NCI-H1694 (cell line): ENCODE measurements at places on chromosomes 11 and 22.

- no peak for DNase-seq
These were observed 151.1 kb upstream of the ISX start for GRCh38 chr22:34914846-34915245.

- no peak for DNase-seq
These were observed 3.5 kb downstream of the C11orf21 start for GRCh38 chr11:2298131-2298794.

DNA sequence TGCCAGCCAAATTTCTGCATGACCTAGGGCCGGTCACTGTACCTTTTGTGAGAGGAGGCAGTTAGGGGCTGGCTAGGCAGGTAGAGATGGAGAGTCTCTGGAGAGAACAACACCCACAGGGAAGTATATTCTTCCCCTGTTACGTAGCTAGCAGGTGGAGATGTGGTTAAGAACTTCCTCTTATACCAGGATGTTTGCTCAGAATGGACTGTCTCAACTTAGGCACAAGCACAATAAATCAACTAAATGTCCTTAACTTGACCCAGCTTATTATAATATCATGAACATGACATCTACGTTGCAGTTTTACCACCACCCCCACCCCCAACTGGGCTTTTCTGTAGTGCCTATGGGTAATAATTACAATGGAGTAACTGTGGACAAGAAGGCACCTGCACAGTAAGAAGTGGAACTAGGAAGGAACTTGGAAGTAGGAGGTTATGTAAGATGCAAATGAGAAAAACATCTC lies 60.7 kb upstream of the MPEG1 start:
- DNase-seq: no peak

- no peak for DNase-seq
These were observed 691.6 kb downstream of the NTM start for GRCh38 chr11:132062031-132062430.

DNA sequence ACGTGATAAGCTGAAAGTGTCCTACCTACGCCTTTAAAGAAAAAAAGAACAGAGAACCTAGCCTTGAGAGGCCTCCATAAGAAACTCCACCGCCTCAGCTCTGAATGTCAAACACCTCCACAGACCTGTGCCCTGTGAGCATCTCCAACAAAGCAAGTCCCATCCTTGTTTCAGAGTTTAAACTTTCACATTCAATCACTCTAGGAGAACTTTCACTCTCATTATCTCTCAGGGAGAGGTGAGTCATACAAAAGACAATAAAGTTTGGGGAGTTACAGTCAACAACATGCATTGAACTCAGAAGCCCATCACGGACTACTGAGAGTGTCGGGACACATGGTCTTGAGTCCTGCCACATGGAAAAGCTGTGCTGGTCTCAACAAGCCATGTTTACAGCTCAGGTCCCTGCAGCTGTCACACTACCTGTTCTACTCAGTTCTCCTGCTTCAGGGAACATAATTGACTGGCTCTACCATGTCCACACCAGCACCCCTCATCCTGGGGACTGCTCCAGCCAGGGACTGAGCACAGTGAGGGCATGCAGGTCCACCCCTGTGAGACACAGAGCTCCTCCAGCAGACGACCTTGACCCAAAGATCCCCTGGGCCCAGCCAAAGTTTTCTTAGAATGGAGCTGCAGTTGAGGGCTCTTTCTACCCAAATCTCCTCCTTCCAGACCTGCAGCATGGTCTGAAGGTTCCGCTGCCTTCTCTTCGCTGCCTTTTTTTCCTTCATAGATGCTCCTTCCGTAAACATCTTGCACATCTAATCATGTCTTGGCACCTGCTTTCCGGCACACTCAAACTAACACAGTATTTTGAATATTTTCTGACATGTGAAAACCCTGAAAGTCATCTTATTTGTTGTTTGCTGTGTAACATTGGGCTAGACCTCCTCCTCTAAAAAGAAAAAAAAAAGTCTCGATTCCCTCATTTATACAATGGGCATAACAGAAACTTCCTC lies 114.9 kb downstream of the ETS1 start:
- no peak for DNase-seq

DNA sequence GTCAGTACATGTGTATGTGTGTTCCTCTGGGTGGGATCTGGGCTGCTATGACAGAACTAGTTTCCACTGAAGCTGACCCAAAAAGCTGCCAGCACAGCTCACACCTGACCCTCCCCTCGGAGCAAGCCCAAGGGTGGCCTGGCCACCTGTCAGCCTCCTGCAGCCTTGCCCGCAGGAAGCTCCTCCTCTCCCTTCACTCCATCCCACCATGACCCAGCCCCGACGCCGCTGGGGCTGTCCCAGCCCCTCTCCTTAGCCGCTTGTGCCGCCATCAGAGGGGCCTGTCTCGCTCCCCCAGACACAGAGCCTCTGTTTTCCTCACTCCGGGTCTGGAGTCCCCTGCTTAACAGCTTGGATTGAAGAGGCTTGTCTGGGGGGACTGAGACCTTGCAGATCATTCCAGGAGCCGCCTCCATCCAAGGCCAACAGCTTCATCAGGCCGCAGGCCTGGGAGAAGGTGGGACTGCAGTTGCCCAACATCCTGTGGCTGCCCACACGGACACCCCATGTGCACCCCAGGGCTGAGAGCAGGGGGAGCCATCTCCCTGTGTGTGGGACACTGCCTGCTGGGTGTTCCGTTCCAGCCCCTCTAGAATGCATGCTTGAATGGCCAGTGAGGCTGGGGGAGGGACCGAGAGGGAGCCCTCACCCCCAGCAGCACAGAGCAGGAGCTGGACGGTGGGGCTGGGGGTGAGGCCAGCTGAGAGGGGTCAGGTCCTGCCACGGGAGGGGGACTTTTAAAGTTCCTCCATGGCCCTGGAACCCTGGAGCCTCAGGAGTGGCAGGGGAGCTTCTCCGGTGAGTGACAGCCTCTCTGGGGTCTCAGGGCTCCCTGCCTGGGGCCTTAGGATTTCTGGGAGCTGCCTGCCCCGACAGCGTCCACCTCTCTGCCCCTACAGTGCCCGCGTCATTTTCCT lies 696 bp downstream of the MRGPRF start:
- DNase-seq: no peak

- DNase-seq: no peak
These were observed 23.9 kb downstream of the RTN4R start for GRCh38 chr22:20244250-20244648.

GRCh38 chr22:23166841-23167616 lies 13.3 kb upstream of the BCR start:
- DNase-seq: no peak

DNA sequence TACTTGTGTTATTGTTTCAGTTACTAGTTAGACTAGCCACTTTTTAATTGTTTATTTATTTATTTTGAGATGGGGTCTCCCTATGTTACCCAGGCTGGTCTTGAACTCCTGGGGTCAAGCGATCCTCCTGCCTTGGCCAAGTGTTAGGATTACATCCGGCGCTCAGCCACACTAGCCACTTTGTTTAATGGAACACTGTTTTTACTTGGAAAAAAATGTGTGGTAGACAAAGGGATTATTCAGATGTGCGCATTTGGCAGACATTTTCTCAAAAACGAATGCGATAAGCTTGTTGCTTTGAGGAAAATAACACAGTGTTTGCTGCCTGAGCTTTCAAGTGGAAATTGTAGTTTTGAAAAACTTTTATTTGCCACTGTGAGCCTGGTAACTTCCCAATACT lies 51.0 kb downstream of the CTNND1 start:
- no peak for DNase-seq

GRCh38 chr11:60206616-60207015 lies 23.7 kb upstream of the MS4A6A start:
- DNase-seq: no peak

- no peak for DNase-seq
These were observed 172.9 kb upstream of the DDI1 start for GRCh38 chr11:103863497-103863896.

- no peak for DNase-seq
These were observed 15.5 kb upstream of the OR52K1 start for GRCh38 chr11:4466871-4467442.

GRCh38 chr11:17406082-17406817 lies 17.8 kb upstream of the KCNJ11 start:
- DNase-seq: no peak

DNA sequence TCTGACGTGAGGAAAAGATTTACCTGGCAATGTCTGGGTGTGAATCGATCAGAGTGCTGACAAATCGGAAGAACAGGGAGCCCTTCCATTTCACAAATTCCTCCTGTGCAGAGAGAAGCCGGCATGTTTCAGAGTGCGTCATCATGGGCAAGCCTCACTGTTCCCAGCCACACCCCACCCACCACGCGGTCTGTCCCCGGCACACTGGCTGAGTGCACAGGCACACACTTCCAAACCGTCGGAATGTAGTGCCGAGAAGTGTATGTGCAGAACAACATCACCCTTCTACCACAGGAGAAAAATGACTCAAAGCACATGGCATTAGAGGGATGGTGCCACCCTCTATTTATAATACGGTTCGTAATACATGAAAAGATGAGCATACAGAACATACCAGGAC lies 47.5 kb downstream of the NCAPD3 start:
- no peak for DNase-seq

DNA sequence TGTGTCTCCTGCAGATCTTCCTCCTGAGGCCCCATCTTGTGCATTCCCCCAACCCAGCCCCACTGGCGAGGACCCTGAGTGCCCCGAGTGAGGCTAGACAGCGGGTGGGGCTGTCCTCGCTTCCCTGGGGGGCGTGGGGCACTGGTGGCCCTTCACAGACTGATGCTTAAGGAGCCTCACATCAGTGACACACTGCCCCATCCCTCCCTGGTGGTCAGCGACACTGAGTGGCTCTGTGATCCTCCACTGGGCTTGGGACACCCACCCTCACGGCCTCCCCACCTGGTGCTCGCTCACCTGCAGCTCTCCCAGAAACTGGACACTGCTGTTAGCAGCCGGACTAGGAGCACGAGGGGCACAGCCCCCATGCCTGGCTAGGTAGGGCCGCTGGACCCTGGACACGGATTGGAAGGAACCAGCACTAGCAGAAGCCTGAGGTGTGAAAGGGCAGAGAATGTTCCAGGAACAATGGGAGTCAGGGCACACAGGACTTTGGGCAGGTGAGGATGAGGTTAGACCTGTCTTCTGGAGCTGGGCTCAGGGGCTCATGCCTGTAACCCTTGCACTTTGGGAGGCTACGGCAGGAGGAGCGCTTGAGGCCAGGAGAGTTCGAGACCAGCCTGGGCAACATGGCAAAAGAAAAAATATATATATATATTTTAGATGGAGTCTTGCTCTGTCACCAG lies 23.2 kb upstream of the TXNRD2 start:
- no peak for DNase-seq

- DNase-seq: no peak
These were observed 3.2 kb downstream of the EIF3L start for GRCh38 chr22:37852418-37852817.

GRCh38 chr11:63783925-63784592 lies 15.5 kb upstream of the ZFTA start:
- DNase-seq: no peak

DNA sequence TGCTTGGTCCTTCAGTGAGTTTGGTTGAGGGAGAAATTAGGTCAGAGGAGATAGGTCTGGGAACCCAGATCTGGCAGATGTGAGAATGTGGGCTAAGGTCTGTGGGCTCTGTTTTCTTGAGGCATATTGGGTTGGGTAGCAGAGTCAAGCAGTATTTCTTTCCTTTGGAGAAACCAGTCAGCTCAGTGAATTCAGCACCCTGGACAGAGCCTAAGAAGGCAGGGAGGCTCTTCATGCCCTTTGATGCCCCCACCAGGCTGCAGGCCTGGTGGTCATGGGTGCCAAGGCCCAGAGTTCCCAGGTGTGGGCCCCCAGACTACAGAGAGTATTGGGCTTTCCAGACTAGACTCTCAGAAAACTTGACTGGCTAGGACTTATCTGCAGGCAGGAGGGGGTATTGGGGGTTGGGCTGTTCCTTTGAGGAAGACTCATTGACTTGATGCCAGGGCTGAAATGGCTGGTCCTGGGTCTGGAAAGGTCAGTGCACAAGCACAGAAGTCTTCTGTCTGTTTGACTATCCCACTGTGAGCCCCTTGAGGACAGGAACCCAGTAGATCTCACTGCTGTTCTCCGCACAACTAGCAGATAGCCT lies 45.3 kb upstream of the NECTIN1 start:
- DNase-seq: no peak

- no peak for DNase-seq
These were observed 10.9 kb downstream of the TST start for GRCh38 chr22:37008365-37008764.

DNA sequence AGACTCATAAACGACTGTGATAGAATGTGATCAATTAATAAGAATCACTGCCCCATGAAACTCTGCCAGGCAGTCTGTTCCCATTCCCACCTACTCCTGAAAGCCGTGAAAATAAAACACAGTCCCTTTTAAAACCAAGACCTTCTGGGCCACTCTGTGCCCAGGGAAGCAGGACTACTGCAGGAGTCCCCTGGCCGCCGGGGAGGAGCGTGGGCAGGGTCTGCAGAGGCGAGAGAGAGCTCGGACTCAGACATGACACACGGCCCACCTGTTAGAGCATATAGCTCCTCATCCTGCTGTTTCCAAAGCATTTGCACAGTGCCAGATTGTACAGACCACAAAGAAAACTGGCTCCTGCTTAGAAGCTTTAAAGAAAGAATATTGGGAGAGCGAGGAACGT lies 400.5 kb downstream of the SHANK2 start:
- no peak for DNase-seq

GRCh38 chr11:121887569-121887968 lies 228.4 kb downstream of the BLID start:
- no peak for DNase-seq

DNA sequence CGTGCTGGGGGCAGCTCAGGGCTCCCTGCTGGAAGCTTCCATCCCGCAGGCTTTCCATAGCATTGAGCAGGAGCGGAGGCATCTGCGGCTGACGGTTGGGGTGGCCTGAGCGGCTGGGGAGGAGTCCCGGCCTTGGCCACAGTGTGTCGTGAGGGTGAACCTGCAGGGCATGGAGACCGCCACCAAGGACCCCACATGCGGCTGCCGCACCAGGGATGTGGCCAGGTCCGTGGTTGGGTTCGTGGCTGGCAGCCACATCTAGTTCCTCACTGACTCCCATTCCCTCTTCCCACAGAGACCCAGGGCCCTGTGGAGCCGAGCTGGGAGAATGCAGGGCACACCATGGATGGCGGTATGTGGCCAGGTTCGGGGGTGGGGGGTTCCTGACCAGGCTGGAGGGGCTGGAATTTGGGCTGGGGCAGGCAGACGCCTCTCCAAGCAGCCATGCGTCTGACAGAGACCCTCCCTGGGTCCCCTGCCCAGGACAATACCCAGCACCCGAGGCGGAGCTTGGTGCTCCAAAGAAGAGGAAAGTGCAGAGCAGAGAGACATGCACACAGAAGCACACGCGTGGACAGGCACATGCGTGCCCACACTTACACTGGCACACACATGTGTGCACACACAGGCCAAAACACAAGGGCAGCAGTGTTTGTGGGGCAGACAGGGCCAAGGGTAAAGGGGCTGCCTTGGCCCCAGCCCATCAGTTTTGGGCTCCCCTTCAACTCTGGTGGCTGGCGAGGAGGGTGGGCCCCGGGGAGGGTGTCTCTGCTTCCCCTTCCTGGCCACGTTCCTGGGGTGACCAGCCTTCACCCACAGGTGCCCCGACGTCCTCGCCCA lies 2.7 kb downstream of the MUC5B start:
- no peak for DNase-seq

DNA sequence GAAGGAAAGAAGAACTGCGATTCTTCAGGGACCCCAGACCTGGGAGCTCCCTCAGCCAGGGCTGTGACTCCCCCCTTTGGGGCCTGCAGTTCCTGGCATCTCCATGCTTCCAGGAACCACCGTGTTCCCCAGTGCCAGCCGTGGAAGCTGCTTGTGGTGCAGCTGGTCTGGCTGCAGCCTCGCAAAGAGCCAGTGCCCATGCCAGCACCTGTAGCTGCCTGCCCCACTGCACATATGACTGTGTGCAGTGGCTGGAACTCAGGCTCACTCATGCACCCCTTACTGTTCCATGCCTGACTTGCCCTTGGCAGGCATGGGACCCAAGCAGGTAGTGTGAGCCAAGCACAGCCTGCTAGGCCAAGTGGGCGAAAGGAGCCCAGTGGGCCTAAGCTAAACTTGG lies 401.3 kb downstream of the LRRC4C start:
- no peak for DNase-seq
